ENCODE measurements at places on chromosomes 2 and 18.

- no peak for DNase-seq
These were observed 349.8 kb downstream of the LPIN1 start for GRCh38 chr2:12096051-12096787.

DNA sequence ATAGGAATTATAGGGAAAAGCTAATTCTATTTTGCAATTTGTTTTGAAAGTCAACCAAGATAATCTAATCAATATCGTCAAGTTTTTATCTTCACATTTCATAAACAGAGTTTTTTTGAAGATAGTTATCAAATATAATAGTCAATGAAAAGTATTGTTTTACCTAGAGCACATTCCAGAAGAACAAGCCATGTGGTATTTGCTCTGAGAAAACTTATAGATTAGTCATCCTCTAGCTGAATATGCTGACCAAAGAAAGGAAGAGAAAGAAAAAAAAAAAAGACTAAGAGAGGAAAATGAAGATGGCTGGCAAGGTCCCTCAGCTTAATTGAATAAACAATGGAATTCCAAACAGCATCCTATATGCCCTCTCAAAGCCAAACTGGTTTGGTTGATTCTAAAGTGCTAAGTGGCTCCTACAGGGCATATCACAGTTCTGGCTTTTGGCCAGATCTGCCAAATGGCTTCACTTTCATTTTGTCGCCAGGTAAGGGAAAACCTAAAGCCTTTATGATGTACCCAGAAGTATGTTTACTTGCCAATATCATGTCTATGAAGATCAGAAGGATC is 132.6 kb downstream of the VWC2L start:
- no peak for DNase-seq

DNA sequence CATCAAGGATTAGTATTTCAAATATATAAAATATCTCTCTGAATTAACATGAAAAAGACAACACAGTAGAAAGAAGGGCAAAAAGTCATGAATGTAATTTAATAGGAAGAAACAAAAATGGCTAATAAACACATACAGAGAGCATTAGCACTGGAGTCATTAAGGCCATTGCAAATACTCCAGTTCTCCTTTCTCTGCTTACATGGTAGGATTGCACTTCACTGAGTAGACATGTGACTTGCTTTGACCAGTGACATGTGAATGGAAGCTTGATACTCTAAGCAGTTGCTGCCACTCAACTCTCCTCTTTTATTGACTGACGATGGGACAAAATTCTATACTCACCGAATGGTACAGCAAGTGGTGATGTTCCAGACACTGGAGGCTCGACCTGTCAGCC is 153.9 kb upstream of the LGALSL start:
- DNase-seq, result no peak

- no peak for DNase-seq
These were observed 1.1 kb upstream of the BOLL start for GRCh38 chr2:197786010-197786877.
